K562 (cell line): ENCODE measurements at places on chromosomes 4 and X.

- DNase-seq = no peak
These were observed 60.9 kb upstream of the TRPC3 start for GRCh38 chr4:122012735-122013134.

DNA sequence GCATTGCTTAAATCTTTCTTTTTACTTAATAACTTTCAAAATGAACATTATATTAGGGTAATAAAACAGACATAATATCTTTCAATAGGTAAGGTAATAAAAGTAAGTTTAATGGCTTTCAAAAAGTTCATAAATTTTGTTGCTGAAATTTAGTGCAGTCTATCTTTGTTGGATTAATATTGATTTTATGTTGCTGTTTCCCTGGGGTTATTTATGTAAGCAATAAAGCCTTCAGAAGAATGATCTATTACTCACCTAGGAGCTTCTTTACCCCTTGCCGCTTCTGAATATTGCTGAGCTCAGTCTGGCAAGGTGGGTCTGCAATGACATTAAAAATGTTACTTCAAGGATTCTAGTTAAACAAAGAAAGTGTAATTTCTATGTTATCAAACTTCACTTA lies 492.6 kb downstream of the SPOCK3 start:
- DNase-seq = no peak

DNA sequence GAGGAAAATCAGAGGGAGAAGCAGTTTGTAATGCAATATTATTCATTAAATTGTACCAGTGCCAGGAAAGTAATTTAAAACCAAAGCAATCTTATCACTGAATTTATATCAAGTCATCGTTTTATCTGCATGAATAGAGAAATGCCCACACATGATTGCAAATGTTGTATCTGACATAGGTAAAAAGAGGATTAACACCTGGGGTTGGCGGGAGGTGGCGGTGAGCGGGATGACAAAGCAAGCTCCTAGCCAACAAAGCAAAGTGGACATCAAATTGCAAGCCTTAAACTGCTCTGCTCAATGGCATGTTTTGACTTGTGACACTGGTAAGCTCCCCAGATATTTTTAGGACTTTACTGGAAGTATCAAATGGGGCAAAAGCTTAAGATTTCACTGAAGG lies 16.4 kb downstream of the HPGD start:
- DNase-seq = no peak

DNA sequence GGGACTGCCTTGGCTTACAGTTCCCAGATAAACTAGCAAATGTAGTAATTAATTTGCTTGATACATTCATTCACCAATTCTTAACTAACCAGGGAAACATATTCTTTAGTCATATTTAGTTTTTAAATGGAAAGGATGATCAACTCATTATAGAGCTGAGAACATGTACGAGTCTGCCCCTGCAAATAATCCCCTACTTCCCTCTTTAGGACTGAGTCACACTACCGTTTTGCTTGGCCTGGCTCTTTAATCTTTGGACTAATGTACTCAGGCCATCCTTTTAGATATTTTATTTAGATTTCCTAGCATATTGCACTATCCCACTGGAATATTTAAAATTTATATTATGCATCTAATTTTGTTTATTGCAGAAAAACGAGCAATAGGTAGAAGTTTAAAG lies 105.5 kb upstream of the LCORL start:
- DNase-seq = no peak

GRCh38 chr4:149910604-149911350 lies 95.1 kb upstream of the IQCM start:
- DNase-seq = no peak

DNA sequence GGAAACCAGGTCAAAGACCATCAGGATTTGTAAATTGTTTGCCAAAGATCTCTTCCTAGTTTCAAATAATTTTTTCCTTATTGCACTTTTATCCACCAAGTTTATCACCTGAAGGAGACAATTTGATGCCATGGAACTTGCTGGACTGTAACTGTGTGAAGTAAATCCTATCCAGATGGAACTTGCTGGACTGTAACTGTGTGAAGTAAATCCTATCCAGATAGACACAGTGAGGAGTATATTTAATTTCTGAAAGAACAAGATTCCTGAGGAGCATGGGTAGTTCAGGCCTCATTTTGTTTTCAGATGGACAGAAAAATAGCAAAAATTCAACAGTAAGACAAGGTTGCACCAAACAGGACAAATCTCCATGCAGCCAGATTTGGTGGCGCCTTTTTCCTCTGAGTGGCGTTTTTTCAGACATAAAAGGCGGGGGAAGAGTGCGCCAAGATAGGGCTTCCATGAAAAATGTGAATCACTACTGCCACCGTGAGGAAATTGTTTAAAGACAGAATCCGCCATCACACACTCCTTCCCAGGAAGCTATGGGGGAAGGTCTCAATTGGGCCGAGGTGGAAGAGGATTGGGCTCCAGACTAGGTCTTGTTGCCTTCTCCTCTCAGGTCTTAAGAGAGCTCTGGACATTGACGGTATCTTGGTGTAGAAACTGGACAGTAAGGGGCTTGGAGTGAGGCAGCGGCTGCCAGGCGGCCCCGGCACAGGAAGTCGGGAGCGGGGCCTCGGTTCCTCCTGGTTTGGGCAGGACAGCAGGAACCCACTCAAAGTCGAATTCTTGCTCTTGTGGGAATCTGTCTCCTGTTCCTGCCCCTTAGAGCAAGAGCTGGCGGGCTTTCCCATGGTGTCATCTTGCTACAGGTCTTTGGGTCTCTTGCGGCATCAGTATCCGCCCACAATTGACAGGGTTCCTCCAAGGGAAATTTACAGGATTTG lies 234.7 kb downstream of the OR13H1 start:
- DNase-seq = no peak

GRCh38 chr4:184437565-184438265 lies 36.6 kb downstream of the IRF2 start:
- no peak for DNase-seq

DNA sequence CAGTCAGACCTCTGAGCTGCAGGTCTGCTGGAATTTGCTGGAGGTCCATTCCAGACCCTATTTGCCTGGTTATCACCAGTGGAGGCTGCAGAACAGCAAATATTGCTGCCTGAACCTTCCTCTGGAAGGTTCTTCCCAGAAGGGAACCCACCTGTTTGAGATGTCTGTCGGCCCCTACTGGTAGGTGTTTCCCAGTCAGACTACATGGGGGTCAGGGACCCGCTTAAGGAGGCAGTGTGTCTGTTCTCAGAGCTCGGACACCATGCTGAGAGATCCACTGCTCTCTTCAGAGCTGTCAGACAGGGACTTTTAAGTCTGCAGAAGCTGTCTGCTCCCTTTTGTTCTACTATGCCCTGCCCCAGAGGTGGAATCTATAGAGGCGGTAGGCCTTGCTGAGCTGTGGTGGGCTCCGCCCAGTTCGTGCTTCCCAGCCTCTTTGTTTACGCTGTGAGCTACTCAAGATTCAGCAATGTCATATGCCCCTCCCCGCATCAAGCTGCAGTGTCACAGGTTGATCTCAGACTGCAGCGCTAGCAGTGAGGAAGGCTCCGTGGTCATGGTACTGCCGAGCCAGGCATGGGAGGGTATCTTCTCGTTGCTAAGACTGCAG lies 44.1 kb upstream of the KDR start:
- peak; percentile 49 for DNase-seq

DNA sequence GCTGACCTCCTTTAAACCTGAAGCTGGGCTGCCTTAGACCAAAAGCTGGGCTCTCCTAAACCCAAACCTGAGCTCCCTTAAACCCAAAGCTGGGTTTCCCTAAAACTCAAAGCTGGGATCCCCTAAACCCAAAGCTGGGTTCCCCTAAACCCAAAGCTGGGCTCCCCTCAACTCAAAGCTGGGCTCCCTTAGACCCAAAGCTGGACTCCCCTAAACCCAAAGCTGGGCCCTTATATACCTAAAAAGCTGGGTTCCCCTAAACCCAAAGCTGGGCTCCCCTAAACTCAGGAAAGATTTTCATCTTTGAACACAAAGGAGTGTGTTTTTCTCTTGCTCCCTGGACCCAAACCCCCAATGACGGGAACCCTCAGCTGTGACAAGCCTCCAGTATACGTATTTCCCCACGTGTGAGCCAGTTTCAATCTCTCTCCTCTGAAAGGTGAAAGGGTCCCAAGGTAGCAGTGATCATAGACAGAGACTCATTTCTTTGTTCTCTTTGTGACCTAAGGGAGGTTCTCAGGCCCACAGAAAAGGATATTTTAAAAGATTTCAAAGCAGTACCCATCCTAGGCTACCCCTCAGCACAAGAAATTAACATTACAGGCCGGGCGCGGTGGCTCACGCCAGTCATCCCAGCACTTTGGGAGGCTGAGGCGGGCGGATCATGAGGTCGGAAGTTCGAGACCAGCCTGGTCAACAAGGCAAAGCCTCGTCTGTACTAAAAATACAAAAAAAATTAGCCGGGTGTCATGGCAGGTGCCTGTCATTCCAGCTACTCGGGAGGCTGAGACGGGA lies 31.3 kb upstream of the ASMTL start:
- DNase-seq = no peak

DNA sequence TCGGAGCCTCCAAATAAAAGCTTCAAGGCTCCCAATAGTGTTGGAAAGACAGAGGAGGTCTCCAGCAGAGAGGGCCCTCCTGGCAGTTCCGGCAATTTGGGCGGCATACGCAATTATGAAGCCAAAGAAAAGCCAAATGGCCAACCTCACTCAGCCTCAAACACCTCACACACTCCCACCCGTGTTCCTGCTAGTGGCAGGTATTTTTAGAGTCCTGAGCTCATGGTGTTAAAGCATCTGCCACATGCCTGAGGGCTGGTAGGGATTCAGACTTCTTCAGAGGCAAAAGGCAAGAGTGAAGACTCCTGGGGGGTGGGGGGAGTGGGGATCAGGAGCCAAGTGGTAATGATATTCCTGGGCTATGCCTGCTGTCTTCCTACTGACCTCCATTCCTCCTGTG lies 7.4 kb downstream of the RAB33A start:
- peak; percentile 26 for DNase-seq

DNA sequence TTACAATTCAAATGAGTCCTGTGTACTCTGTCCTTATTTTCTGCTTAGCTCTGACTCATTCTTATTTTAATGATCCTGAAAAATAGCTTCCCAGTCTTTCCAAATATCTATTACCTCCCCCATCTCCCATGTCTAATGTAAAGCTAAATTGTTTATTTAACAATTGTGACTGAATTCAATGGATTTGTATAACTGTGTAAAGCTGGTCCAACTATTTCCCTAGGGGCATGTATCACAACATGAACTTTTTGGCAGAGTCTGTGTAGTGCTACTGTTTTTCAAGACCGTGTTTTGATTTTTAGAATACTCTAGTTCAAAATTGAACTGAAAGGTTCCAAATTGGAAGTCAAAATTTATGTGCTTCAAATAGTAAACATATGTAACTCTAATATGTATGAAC lies 67.8 kb downstream of the SPCS3 start:
- DNase-seq = no peak

- DNase-seq = no peak
These were observed 191.2 kb downstream of the BANK1 start for GRCh38 chr4:101981756-101982155.

DNA sequence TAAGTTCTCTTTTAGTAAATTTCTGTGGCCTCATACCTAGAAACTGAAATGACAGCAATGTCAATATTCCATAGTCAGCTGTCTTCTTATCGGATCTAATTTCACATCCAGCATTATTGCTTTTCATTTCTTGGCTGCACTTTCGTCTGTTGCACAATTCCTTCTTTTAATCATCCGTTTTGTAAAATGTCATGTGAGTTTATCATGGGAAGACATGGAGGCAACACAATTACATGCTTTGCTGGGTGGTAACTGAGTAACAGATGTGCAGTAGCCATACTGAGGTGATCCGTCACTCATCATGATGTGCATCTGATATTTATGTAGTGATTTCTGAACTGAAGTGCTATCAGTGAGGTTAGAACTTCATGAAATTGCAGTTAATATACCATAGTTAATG lies 68.3 kb upstream of the SLC7A11 start:
- no peak for DNase-seq

DNA sequence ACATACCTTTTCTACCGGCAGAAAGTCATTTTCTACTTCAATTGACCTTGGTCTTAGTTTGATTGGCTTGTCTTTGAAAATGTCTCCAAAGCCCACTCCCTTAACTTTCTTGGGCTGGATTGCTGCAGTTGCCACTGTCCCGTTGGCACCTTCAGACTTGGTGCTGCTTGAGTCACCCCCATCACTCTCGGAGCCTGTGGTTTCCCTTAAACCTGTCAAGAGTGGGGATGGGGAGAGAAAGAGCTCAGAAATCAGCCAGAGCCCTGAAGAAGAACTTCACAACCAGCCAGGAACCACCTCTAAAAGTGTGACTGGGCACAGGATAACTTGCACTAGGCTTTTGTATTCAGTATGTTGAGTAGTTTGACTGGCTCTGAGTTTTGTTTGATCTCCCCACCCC lies 168.5 kb upstream of the MAP3K15 start:
- DNase-seq = no peak

GRCh38 chrX:75107863-75108509 lies 48.1 kb downstream of the ABCB7 start:
- DNase-seq = no peak

DNA sequence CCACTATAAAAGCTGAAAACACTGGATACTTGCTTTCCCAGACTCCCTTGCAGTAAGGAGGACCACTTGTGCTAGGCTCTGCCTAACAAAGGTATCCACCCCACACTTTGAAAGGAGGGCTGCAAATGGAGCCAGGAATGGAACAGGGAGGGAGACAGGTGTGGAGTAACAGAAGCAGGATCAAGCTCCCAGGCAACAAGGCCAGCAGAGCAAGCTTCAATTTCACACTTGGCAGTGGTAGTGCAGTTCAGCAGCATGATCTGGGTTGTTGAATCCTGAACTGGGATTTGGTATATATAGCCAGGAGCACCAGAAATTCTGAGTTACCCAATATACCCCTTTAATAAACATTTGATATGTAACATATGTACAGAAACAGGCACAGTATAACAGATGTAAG lies 9.8 kb downstream of the LAMP2 start:
- no peak for DNase-seq

DNA sequence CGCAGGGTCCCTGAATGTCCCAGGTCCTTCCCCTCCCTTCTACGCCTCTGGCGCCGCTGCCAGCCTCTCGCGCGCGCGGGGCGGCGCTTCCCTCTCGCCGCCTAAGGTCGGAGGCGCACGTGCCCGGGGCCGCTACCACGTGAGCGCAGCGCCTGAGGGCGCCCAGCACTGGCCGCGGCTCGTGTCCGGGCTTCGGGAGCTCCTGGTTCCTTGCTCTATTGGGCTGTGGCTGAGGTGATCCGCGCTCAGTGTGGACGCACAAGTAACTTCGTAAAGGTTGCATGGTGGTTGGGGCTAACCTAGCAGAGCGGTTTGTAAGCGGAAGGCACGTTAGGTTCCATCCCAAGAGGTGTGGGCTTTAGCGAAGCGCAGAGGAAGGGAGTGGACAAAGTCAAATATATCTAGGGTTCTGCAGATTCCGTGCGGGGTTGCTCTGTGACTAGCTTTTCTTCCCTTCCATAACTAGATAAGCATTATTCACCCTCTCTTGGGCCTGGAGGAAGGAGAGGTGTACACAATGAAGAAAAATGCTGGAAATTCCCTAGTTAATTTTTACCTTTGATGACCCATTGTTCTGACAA lies 1.8 kb downstream of the TLL1 start:
- DNase-seq = no peak
